ENCODE measurements at places on chromosomes 4 and X. TPM values are rescaled to one million over a fixed set of nuclear protein-coding genes. Genes with fewer than 3 reads are reported as not detected.

GRCh38 chr4:48575964-48576363 lies 85.9 kb downstream of the ZAR1 start:
- DNase-seq = peak; percentile 24

DNA sequence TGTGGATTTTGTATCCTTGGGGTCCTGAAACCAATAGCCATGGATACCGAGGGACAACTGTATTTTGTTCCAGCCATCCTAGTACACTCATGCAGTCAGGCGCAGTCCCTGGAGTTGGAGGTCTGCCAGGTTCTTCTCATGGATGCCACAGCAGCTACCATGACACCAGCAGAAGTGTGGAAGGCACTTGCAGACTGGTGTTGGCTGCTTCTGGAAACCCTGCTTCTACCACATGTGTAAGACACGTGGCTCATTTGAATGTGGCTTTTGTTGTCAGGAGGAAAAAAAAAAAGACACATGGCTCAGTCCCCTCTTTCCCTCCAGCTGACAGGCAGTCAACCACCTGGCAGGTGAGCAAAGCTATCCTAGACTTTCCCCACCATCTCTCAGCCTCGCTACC lies 19.4 kb downstream of the DRD5 start:
- DNase-seq = no peak

DNA sequence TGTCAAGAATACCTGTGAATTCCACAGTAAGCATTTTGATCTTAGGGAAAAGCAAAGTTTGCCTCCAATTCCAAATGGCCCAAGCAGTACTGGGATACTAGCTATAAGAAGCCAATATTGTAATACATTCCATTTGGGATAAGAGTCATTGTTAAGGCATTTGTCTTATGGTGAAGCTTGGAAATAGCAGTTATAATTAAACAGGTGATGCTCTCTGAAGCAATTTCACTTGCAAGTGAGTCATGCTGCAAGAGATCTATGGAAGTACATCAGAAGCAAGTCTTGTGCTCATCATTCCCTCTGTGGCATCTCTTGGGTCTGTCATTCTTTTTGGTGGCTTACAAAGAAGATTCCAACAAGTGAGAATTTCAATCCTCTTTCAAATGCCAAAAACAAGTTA lies 386.4 kb upstream of the RPS6KA3 start:
- DNase-seq = no peak

DNA sequence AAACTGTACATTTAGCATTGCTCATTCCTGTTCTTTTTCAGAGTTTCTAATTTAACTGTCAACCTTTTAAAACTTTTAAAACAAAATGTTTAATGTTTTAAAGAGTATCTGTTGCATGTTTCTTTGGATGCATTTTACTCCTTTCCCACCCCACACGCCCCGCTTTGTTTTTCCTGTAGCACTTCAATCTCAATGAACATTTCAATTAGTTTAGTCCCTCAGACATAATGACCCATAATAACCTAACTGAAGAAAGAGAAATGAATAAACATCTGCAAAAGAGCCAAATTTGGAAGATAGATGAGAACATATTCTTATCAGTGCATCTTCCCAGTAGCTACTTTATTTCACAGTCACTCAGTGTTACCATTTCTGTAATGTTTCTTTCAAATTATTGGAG lies 7.5 kb downstream of the PCDH10 start:
- no peak for DNase-seq

SPANXA1 gene
- total RNA-seq = not detected

GRCh38 chr4:13329963-13330362 lies 154.2 kb downstream of the RAB28 start:
- DNase-seq = peak; percentile 56

- DNase-seq = peak; percentile 78
These were observed 164.7 kb upstream of the SLC7A11 start for GRCh38 chr4:138406876-138407275.

- no peak for DNase-seq
These were observed 23.7 kb upstream of the EGFL6 start for GRCh38 chrX:13545726-13546125.

DNA sequence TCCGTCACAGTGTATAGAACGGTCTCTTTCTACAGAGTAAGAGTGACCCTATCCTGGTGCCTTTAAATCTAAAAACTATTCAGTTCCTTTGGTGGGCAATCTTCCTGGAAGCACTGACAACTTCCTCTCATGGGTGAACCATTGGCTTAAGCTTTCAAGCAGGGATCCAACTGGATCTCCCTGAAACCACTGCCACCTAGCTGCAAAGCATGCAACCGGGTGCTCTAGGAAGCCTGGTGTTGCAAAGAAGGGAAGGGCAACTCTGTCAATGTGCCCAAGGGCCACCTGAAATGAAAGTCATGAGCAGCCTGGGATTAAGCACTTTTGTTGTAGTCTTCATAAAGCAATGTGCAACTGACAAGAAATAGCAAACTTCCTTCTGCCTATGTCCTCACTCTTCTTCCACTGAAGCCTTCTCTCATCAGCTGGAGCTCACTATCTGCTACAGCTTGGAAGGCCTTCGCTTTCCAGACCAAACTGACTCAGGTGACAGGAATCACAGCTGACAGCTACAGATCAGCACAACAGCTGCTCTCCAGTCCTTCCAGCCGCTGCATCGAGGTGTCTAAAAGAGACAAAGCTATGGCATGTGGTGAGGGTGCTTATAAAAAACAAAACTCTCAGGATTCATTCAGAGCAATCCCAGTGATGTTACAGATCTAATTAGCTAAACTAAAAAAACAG lies 46.1 kb downstream of the SETD7 start:
- DNase-seq = peak; percentile 20

GRCh38 chr4:169807934-169808509 lies 50.3 kb upstream of the HPF1 start:
- no peak for DNase-seq

GRCh38 chr4:48629458-48629857 lies 139.4 kb downstream of the ZAR1 start:
- no peak for DNase-seq

- no peak for DNase-seq
These were observed 10.6 kb downstream of the ABCD1 start for GRCh38 chrX:153735274-153735673.

STBD1 gene
- 5.8 TPM for total RNA-seq

GRCh38 chr4:79273915-79274314 lies 51.9 kb downstream of the NAA11 start:
- DNase-seq = peak; percentile 18

DNA sequence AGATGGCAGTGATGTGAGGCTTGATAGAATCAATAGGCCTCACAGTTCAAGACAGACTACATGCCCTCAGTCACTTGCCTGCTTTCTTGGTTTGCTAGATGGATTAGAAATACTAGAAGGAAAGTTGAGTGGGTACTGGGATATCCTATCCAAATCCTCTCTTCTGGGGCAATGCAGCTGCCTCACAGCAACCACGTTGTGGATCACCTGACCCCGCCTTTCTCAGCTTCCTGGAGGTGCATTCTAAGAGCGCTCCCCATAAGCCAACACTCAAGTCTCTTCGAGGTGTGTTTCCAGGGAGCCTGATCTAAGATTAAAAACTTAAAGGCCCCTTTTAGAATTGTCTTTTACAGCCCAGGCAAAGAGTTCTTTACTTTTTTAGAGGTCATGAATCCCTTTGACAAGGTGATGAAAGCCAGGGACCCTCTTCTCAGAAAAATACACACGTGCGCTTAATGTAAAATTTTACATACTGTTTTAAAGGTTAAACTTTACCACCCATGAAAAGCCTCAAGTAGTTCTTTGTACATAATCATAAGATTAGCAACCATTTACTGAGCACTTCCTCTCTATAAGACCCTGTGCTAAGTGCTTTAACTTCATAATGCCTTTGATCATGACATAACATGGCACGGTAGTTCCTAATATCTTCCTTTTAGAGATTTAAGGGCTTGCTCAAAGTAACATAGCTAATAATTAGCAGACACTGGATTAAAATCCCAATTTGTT lies 840 bp upstream of the RPL34 start:
- no peak for DNase-seq

GRCh38 chrX:103253608-103254007 lies 1.3 kb downstream of the TCEAL8 start:
- DNase-seq = peak; percentile 14

DNA sequence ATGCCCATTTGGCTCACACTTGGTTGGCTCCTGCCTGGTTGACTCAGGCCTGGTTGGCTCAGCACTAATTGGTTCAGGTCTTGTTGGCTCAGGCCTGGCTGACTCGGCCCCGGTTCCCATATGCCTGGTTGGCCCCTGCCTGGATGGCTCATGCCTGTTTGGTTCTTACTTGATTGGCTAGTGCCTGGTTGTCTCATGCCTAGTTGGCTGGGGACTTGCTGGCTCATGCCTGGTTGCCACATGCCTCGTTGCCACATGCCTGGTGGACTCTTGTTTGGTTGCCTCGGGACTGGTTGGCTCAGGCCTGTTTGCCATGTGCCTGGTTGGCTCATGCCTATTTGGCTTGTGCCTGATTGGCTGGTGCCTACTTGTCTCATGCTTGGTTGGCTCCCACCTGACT lies 103.7 kb downstream of the APOOL start:
- no peak for DNase-seq

GPR119 gene
- not detected for total RNA-seq

- DNase-seq = peak; percentile 84
These were observed 38.7 kb downstream of the SEC24B start for GRCh38 chr4:109472343-109472761.

RRH gene
- total RNA-seq = not detected

DNA sequence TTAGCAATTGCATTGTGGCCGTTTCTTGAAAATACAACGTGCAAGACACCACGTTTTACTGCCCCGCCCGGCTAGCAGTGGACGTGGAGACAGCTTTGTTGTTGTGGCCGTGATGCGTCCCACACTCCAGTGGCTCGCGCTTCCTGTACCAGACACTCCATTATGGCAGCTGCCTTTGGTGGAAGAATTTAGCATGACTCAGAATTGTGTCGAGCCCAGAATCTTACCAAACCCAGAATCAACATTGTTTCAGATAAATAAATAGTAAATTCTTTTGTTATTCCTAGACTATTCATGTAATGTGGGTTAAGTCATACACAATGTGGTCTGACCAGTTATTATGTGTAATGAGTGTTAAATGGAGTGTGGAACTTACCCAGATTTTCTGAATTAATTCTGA lies 25.3 kb upstream of the S100P start:
- no peak for DNase-seq
